Spinal cord (tissue), 10 donors: ENCODE measurements at places on chromosomes 5 and 9.
A peak's percentile ranks its signal among the peaks of the same experiment; 100 is the strongest.

DNA sequence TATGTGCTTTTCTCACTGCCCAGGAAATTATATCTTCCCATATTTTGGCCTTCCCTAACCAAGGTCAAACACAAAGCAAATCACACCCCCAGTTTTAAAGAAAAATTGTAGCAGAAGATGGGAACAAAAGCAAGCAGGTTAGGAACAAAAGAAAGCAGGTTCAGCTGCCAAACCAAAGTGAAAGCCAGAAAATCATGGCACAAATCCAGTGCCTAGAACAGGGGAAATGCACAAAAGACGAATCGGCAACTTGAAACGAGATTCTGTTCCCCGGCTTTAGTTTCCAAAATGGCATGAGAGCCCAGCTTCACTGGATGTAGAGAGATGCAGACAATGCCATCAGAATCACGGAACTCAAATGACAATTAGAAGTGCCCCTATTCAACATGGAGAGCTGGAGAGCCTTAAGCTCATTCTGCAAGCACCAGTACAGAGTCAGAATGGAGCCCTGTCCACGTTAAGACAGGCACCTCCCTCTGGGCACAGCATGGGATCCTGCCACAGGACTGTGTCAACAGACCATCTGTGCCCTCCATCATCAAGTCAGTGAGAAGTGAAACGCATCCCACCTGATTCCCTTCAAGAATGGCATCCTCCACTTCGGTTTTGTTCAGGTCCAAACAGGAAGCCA is 13.8 kb downstream of the DNAH5 start:
- DNase-seq, result no peak

DNA sequence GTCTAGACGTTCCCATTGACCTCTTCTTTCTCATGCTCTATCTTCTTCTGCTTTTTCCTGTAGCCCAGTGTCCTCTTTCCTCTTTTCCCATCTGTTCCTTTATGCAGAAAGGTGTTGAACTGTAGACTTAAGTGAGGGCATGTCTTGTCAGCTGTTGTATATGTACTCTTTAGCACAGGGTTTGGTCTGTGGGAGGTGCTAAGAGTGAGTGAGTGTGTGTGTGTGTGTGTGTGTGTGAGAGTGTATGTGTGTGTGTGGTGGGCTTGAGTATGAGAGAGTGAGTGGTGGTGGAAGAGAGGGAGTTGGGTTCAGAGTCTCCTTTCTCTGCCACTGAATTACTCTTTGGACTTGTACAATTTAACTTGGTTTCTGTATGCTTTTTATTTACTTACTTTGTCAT is 10.3 kb upstream of the ROPN1L start:
- no peak for DNase-seq

DNA sequence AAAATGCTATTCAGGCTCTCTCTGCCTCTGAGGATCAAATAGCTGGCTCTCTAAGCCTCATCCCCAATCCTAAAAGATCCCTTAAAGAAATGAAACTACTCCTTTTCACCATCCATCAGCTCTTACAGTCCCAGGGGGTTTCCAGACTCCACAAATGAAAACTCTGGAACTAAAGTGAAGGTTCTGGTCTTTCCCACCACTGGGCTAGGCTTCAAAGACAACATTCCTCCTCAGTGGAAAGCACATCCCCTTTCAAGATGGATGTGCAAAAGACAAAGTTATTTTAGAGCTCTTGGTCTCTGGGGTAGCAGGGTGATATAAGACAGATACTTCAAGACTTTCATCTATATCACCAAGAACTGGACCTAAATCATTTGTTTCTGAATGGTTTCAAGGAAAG is 106.9 kb downstream of the DCP2 start:
- peak; percentile 41 for DNase-seq

DNA sequence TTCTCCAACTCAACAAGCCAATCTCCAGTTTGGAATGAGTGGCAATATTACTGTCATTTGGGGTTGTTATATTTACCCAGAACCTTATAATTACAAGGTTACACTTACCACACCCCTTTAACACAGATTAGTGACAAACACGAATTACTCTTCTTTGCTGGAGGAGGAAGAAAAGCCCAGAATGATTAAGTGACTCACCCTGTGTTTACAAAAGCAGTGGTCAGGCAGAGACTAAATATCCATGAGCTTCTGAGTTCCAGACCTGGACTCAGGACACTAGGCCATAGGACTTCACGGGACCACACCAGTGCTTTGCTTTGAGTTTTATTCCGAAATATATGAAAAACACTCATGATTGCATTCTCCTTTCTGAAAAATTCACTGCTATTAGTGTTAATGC is 370.8 kb downstream of the TLE1 start:
- DNase-seq, result no peak

- no peak for DNase-seq
Measured at GRCh38 chr9:29866556-29866955, 2293.3 kb upstream of the C9orf72 start.

DNA sequence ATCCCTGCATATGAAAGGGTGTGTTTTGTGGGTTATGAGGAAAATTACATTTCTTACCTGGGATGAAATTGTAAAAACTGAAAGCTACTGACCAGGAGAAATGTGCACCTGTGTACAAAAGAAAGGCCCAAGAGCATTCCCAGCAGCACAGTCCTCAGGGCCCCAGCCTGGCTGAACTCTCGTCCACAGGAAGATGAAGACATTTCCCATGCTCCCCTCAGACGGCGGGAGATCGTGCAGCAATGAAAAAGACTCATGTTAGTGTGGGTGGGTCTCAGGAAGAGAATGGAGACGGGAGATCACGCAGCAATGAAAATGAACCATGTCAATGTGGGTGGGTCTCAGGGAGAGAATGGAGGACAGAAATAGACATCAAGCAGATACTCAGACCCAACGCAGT is 12.6 kb upstream of the LCN15 start:
- no peak for DNase-seq

- DNase-seq, result no peak
Measured at GRCh38 chr5:59565551-59565950, 328.0 kb downstream of the PDE4D start.

DNA sequence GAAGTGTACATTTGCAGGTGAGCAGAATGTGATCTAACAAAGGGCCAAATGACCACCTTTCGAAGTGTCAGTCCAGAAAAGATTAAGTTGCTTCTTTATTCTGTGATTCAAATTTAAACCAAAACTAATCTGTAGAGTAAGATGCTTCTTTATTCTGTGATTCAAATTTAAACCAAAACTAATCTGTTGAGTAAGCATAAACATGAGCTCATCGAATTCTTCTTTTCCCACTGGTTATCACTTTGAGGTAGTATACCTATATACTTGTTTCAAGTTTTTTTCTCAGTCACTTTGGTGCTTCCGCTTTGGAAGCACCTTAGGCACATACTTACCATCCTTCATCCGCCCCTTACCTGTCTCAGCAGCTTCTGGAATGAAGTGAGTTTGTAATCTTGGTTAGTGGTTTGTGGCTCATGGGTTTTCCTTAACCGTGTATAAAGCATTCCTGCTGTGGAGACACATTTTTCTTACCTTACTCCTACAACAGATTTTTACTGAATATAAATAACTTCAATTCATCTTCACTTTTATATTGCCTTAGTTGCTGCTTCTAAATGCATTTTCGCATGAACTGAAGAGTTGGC is 40.7 kb upstream of the CTXN3 start:
- DNase-seq, result peak; percentile 37

DNA sequence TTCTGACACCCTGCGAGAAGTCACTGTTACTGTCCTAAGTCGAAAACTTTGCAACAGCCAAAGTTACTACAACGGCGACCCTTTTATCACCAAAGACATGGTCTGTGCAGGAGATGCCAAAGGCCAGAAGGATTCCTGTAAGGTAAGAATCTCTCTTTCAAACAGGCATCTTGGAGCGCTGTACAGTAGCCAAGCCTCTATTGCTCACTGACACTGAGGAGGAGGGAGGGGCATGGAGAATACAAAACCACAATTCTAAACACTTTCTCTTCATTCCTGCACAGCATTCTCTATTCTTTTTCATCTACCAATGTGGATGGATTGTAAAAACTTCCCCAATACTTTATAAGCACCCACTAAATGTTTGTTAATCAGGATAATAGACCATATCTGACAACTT is 7.4 kb downstream of the GZMK start:
- no peak for DNase-seq

- DNase-seq, result no peak
Measured at GRCh38 chr9:115099901-115100300, 18.1 kb downstream of the TNC start.

DNA sequence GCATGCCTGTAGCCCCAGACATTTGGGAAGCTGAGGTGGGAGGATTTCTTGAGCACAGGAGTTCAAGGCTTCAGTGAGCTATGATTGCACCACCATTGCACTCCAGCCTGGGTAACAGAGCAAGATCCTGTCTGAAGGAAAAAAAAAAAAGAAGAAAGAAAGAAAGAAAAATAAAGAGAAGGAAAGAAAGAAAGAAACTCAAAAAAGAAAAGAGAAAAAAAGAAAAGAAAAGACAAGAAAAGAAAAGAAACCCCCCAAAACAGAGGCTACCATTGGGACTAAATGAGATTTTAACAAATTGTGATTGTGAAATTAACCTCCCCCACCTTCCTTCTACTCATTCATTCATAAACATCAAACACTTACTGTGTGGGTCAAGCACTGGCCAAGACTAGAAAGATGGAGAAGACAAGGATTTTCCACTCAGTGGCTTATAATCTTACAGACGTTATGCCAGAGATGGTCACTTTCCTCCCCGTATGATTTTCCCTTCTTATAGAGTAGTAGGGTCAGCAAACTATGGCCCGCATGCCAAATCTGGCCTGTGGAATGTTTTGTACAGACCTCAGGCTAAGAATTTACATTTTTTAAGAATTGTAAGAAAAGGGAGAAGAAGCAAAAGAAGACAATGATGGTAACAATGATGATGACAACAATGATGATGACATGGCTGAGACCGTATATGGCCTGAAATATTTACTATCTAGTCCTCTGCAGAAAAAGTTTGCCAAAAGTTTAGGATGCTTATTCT is 1.1 kb upstream of the FYB1 start:
- DNase-seq, result no peak

GRCh38 chr5:113510836-113511451 is 2.5 kb upstream of the YTHDC2 start:
- DNase-seq, result peak; percentile 87

GRCh38 chr5:141681695-141682641 is at the start of gene ARAP3:
Gene ARAP3, minus strand, starts transcription at chr5:141682230. Its CDS starts 1,744 bp downstream, at chr5:141680486.
- no peak for DNase-seq

- DNase-seq, result no peak
Measured at GRCh38 chr5:173883347-173883924, 4.7 kb upstream of the CPEB4 start.

GRCh38 chr5:69136293-69136692 is 30.7 kb upstream of the CCNB1 start:
- no peak for DNase-seq

DNA sequence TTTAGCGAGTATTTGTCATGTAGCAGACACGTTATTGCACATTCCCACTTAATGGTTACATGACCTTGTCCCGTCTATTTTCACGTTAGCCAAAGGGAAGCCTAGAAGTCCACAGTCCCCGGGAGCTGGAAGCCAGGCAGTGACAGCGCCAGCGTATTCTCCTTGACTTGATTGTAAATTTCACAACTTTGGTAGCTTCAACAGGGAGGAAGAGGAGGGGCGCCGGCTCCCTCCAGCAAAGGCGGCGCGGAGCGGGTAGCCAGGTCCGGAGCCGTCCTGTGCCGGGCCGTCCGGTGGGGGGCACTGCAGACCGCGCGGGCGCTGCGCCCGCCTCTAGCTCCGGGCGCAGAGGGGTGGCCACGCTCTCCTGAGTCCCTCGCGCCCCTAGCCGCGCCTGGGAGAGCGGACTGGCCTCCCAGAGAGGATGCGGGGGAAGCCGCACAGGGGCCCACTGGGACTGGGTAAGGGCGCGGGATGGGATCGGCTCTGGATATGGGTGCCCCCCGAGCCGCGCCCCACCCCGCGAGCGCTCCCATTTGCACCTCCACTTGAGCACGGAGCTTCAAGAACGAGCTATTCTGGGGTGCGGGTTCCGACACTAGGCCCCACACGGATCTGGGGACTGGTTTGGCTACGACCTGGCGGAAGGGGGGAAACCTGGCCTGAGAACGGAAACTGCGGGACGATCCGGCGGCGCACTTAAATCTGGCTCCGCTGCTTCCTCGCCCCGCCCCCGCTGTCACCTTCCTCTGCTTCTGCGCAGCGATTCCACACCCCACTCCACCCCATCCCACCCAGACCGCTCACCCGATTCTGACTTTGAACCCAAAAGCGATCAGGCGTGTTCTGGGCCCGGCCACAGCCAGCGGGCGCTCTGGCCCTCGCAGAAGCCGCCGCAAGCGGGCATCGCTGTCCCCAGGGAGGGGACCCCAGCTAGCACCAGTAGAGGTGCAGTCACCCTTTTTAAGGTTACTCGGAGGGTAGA is 23.8 kb downstream of the KLF4 start:
- peak; percentile 74 for DNase-seq

DNA sequence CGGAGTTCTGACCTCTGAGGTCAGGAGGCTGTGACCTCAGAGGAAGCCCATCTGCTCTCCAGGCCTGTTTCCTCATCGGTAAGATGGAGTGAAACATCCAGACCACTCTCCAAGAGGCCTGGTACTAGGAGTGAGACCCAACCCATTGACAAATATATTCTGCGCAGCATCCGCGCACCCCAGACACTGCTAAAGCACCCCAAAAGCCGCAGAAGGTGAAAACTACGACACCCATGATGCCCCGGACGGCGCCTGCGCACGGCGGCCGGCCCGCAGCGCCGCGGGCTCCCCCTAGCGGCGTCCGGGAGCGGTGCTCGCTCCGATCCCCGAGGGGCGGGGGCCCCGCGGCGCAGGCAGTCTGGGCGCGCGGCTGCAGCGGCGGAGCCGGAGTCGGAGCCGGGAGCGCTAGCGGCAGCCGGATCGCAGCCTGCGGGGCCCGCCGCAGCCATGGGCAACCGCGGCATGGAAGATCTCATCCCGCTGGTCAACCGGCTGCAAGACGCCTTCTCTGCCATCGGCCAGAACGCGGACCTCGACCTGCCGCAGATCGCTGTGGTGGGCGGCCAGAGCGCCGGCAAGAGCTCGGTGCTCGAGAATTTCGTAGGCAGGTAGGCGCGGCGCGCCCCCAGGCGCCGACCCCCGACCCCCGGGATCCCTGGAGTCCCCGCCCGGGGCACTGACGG is at the start of gene DNM1:
TSS of gene DNM1 (plus strand) at position 356 of the 683 bp plus-strand sequence. CDS start at position 448, 92 bp downstream.
- no peak for DNase-seq

DNA sequence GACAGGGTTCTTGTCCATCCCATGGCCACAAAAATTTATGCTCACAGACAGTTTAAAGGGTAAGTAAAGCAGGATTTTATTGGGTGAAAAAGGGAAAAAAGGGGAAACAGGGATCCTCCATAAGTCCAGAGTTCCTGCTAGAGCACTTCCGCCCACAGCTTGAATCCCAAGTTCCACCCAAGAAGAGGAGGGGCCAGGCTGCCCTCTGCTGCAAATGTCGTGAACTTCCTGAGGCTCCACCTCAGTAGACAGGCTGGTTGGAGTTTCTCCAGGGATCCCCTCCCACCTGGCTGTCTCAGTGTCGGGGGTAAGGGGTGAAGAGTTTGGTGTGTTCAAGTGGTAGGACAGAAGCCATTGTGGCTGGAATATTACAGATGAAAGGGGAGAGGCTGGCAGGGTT is 275.0 kb upstream of the SGCD start:
- no peak for DNase-seq

GRCh38 chr5:129963359-129963758 is 59.1 kb downstream of the CHSY3 start:
- no peak for DNase-seq
